AML-193 (cell line): ENCODE measurements at places on chromosomes 2 and 18.

DNA sequence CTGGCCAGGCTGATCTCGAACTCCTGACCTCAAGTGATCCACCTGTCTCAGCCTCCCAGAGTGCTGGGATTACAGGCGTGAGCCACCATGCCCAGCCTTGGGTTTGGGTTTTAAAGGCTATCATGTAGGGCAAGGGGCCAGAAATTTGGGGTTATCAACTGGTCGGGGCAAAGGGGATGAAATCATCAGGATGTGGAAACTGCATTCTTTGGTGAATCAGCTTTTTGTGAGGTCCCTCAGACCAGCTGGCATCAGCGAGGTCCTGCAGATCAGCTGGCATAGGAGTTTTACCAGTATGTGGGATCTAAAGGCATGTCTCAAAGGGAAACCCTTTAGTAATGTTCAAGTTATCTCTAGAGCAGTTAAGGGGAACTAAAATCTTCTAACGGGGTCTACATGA is 6.4 kb upstream of the GEMIN6 start:
- DNase-seq, result no peak

DNA sequence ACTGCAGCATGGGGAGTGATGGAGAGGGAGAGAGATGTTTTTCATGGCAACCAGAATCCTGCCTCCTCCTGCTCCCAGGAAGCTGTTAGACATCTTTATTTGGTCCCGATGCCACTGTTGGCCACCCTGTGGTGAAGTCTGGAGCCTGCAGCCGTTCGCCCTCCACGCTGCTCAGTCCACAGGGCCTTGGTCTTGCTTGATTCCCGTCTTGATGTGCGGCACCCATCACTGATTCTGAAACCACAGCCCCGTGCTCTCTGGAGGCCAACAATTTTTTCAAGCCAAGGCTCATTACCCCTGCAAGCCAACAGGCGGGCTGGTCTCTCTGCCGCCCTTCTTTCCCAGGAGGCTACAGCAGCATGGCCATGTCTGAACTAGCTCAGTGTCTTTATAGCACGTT is 24.5 kb downstream of the SIGLEC15 start:
- no peak for DNase-seq

DNA sequence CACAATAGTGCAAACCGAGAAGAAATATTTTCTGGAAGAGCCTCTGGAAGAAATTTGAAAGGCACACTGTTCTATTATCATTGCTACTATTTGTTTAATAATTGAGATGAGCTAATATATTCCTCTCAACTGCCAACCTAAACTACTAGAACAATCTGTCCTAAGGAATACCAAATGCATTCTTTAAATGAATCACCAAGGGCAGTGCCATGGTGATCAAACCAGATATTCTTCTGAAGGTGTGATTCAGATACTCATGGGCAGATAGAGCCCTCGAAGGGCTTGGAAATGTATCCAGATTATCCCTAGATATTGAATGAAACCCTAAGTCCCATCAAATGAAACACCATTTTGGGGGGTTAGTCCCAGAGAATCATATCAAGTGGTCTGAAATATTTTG is 76.6 kb downstream of the FIGN start:
- DNase-seq, result no peak

- no peak for DNase-seq
Observed at GRCh38 chr2:239530749-239531316, 130.0 kb upstream of the HDAC4 start.

DNA sequence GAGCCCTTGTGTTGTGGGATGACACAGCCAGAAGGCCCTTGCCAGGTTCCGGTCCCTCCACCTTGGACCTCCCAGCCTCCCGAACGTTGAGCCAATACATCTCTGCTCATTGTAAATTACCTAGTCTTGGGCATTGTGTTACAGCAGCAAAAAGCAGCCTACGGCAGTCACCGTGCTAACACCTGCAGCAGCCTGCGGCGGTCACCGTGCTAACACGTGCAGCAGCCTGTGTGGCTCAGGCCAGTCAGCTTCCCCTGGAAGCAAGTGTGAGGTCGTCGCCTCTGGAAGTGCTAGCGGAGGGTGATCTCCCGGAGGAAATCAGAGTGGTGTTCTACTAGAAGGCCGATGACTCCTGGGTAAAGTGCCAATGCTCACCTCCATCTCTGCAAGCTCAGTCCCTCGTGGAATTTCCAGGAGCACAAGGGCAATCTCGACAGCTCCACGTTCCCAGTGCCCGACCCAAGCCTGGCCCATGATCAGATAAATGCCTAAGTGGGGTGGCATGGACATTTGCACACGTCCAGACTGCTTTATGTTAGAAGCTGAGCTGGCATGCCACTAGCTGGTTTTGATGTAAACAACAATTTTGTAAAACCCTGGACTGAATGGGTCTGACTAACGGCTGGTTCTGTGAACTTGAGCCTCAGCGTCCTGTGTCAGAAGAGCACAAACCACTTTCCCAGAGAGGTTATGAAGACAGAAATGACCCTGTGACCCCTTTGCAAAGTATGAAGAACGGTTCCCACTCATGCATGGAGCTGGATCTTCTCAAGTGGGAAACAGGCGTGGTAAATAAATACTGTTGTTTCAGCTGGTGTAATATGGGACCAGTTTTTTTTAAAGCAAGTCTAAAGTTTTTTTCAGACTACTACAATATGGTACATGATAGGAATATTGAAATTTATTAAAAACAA is 11.4 kb upstream of the CNDP1 start:
- no peak for DNase-seq

- no peak for DNase-seq
Observed at GRCh38 chr18:39424261-39424660, 1858.7 kb upstream of the CELF4 start.

- DNase-seq, result no peak
Observed at GRCh38 chr18:73479477-73479876, 611.7 kb upstream of the NETO1 start.

- no peak for DNase-seq
Observed at GRCh38 chr2:114001937-114002336, 112.0 kb downstream of the ACTR3 start.

DNA sequence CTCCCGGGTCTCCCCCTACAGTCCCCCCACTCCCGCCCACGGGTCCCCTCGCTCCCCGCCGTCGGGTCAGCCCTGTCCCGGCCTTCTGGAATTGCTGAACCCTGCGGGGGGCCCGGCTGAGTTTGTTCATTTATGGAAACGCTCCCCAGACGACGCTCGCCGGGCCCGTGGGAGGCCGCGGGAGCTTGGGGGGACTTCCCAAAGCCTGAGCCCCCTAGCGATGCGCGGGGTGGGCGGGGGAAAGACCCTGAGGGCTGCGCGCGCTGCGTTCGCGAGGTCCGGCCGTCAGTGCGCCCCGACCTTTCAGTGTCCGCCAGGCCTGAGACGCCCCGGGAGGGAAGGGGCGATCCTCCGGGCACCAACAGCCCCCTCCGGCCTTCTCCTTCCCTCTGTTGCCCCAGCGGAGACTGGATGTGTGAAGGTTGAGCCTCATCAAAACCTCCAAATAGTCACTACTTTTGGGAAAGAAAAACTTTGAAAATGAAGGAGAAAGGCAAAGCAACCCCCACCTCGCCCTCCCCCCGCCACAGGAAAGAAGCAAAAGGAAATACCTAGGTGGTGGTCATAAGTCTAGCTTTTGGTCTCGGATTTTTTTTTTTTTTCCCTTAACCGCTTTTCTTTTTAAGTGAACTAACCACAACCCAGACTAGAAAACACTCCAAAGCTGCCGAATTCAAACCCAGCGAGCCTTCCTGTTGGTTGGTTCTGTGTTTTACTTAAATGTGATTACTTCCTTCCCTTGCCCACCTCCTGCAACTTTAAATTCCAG is 509 bp upstream of the CYS1 start:
- no peak for DNase-seq

DNA sequence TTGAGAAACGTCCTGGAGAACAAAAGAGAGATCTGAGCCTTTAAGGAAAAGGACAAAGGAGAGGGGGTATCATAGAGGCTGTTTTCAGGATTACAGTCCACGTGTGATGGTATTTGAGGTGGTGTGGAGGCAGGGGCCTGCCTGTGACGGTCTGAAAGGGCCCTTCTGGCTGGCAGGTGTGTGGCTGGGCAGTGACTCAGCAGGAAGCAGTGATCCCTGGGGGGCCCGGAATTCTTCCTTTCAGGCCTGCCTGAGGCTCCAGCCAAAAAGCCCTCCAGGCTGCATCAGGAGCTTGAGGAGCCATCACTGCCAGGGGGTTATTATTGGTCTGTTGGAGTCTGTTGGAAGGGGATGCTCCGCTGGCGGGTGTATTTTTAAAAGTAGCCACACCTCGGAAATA is 97.2 kb upstream of the TMEM18 start:
- DNase-seq, result no peak

GRCh38 chr18:4181882-4182568 is 273.1 kb downstream of the DLGAP1 start:
- no peak for DNase-seq

- DNase-seq, result no peak
Observed at GRCh38 chr18:73681912-73682311, 465.7 kb downstream of the FBXO15 start.

DNA sequence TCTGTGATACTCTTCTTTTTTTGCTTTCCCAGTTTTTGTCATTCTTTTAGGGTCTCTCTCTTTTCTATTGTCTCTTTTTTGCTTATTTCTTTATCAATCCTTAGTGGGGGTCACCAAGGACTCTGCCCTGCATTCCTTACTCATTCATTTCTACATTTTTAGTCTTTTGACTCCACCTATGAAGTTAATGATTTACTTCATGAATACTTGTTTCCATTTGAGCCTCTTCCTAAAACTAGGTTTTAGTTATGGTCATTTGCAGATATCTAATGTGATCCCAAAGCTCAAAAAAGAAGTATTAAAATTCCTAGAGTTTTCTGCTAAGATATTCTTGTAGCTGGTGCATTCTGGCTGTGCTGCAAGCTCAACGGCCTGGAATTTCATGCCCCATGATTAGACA is 149.3 kb upstream of the AQP4 start:
- no peak for DNase-seq

DNA sequence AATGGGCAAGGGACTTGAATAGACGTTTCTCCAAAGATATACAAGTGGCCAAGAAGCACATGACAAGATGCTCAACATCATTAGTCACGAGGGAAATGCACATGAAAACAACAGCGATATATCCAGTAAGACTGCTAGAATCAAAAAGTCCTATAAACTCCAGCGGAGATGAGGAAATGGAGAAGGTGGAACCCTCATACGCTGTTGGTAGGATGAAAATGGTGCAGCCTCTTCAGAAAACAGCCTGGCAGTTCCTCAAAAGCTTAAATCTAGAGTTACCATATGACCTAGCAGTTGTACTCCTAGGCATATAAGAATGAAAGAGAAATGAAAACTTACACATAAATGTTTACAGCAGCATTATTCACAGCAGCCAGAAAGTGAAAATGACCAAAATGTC is 48.1 kb downstream of the HPCAL1 start:
- DNase-seq, result no peak

- DNase-seq, result no peak
Observed at GRCh38 chr18:24616653-24617052, 156.2 kb downstream of the HRH4 start.

- DNase-seq, result no peak
Observed at GRCh38 chr2:158815658-158816057, 20.5 kb downstream of the DAPL1 start.

DNA sequence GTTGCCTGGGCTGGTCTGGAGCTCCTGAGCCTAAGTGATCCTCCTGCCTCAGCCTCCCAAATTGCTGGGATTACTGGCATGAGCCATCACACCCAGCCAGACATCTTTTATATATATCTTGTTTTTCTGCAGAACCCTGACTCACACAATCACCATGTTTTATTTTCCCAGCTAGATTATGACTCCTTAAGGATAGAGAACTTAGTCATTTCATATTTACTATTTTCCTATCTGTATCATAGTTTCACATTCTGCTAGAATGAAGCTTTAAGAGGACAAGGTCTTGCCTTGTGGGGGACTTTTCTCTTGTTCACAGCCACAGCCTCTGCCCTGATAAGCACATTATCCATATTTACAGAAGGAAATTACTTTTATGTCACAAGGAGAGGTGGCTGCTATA is 73.9 kb downstream of the LBH start:
- no peak for DNase-seq
